Mesothelial cell of epicardium (in vitro differentiated cells): ENCODE measurements at places on chromosomes 4 and X. TPM values are rescaled to one million over a fixed set of nuclear protein-coding genes. Genes with fewer than 3 reads are reported as not detected.
A peak's percentile ranks its signal among the peaks of the same experiment; 100 is the strongest.

GRCh38 chrX:29728639-29729038, 486.7 kb upstream of the MAGEB2 start:
- DNase-seq = no peak

DNA sequence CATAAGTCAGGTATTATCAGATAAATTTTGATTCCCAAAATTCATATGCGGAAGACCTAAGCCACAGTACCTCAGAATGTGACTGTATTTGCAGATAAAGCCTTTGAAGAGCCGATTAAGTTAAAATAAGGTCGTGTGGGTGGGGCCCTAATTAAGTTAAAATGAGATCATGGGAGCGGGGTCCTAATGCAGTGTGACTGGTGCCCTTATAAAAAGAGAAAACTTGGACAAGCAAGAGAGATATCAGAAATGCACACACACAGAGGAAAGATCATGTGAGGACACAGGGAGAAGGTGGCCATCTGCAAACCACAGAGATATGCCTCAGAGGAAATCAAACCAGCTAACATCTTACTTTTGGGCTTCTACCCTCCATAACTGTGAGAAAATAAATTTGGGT, 236.1 kb downstream of the FBXO8 start:
- no peak for DNase-seq

DNA sequence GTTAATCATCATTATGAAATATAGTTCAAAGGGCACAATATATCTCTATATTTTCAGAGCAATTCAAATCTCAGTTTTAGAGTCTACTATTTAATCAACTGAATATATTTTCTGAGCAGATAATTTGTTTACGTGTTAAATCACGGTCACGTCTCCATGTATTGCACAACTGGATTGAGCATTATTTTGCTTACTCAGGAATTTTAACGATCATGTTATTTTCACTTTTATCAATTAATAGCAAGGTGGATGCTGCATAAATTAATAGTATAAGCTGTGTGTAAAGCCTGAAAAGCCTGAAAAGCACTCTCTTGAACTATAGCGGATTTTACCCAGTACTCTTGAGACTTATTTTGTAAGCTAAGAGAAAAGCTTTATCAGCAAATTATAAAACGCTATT, 374.9 kb downstream of the MAGEB5 start:
- no peak for DNase-seq

GRCh38 chr4:159420162-159421057, 317.5 kb downstream of the RAPGEF2 start:
- DNase-seq = no peak

DNA sequence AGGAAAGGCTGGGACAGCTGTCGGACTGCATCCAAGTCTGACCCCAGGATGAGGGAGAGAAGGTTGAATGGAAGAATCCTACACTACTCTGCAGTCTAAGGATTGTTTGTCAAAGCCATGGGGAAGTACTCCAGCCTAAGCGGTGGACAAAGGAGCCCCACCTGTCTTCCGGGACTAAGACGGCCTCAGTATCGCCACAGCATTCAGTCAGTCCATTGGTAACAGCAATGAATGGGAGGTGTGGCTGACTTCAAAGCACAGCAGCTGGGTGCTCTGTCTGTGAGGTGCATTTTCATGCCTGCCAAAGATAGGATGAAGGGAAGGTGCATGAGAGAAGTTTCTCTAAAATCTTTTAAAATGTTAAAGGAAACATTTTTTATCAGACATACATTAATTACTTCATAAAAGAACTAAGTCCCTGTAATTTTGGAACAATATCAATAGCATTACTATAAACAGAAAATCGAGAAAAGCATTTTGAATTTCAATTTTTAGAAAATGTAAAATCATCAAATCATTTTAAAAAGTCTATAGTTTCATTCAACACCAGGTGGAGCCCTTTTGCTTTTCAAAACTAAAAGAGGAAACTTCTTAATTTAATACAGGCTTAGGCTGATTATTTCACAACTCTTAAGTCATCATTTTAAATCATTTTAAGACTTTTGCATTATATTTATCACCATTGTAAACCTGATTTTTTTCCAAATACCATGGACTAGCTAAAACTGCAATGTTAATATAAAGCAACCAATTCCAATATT, 27.6 kb upstream of the INTU start:
- DNase-seq = no peak

DNA sequence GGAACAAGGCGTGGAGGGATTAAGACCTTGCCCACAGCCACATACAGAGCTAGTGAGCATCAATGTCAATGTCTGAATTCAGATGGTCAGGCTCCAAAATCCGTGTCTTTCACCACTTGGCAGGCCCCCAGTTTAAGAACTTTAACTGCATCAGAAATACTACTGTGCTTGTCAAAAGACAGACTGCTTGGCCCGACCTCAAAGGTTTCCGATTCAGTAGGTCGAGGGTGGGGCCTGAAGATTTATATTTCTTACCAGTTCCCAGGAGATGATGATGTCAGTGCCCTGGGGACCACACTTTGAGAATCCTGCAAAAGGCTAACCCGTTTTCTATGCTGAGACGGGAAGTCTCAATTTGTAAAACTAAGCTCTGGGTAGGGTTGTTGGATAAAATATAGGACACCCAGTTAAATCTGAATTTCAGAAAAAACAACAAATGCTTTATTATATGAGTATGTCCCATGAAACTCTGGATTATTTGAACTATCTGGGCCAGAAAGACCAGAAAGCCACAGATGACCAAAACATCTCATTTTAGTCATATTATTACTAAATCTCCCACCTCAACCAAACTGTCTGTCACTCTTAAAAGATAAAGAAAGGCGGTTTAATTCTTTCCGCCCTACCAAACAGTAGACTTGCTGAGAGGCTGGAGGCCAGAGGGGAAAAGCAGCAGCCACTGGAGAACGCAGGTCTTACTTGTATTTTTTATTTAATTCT, 42.7 kb downstream of the GATB start:
- DNase-seq = no peak

DNA sequence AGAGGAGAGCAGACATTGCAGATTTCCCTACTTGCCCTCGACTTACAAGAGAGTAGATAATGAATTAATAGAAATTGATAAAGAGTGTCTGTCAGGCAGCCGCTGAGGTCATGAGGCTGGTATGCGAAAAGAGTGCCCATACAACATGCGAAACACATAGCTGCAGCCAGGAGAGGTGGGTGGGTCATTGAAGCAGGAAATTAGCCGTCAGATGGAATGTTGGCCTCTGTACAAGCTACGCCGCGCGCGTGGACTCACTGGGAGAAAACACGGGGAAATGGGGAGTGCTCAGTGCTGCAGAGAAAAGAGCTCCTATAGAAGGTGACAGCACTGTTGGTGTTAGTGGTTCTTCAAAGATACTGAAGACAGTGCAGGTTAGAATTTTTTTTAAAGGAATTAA, 125.1 kb downstream of the RAPGEF2 start:
- peak; percentile 38 for DNase-seq

DNA sequence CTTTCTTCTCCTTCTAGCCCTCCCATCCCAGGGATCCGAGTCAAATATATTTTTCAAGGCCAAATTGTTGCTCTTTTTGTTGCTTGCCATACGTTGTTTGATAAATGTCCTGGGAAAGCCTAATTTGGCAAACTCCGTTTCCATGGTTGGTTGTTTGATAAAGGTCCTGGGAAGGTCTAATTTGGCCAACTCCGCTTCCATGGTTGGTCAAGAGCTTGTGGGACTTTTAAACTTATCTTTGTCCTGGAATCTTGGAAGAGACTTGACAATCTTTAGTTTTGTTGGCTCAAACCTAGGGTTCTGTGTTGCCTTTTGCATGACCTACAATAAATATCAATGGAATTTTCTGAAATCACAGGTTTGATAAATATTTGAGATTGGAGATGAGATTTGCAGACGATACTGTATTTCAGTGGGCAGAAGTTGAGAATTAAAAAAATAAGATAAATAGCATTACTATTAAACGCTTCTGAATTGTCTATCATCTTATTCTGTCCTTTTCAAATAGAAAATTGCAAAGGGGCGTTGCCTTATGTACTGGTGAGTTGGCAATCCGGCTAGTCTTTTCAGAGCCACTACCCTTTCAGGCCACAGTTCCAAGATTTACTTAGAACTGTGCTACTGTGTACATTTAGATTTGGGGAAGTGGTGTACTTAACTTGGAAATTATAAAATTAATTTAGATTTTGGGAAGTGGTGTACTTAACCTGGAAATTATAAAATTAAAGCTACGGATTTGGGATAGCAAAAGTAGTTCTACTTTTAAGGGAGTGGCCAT, 804 bp downstream of the OSTC start:
- DNase-seq = no peak

GRCh38 chr4:122728856-122729255, 3.6 kb upstream of the BBS12 start:
- DNase-seq = no peak

GRCh38 chr4:4762909-4763821, 96.3 kb upstream of the MSX1 start:
- DNase-seq = no peak

DNA sequence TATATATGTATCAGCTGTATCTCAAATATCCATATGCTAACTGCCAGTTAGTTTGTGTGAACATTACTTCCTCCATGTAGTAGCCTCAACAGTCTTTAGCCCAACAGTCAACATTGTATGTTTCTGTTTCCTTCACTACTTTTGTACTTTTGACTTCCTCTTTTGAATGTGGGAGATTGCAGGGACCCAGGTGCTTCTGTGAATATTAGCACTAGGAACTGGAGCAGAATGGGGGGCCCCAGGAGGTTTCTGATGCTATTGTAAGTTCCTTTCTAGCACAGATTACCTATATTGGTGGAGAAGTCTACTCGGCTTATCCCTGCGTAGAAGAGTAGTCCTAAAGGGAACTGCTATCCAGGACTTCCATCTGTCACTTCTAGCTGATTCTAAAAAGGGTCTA, 2.3 kb downstream of the PLAC8 start:
- DNase-seq = no peak

The PRDM5 gene
- 23.6 to 30.2 TPM (median 29.1 TPM) in 3 replicates for total RNA-seq

The CXCL5 gene
- total RNA-seq = 0.22 to 0.45 TPM (median 0.38 TPM) in 3 replicates

The SORCS2 gene
- 6.8 to 7.1 TPM (median 7.1 TPM) in 3 replicates for total RNA-seq

The PDZD4 gene
- 6.8 to 8.8 TPM (median 7.6 TPM) in 3 replicates for total RNA-seq

The TMEM35A gene
- 6.2 to 6.8 TPM (median 6.7 TPM) in 3 replicates for total RNA-seq

The SYTL5 gene
- 1.7 to 2.6 TPM (median 2.2 TPM) in 3 replicates for total RNA-seq

The NRK gene
- 47.4 to 48.2 TPM (median 47.8 TPM) in 3 replicates for total RNA-seq
